Islet precursor cell (in vitro differentiated cells): ENCODE measurements at places on chromosomes 6 and 20.

- DNase-seq, result no peak
These were observed 19.3 kb upstream of the NEDD9 start for GRCh38 chr6:11251553-11252360.

DNA sequence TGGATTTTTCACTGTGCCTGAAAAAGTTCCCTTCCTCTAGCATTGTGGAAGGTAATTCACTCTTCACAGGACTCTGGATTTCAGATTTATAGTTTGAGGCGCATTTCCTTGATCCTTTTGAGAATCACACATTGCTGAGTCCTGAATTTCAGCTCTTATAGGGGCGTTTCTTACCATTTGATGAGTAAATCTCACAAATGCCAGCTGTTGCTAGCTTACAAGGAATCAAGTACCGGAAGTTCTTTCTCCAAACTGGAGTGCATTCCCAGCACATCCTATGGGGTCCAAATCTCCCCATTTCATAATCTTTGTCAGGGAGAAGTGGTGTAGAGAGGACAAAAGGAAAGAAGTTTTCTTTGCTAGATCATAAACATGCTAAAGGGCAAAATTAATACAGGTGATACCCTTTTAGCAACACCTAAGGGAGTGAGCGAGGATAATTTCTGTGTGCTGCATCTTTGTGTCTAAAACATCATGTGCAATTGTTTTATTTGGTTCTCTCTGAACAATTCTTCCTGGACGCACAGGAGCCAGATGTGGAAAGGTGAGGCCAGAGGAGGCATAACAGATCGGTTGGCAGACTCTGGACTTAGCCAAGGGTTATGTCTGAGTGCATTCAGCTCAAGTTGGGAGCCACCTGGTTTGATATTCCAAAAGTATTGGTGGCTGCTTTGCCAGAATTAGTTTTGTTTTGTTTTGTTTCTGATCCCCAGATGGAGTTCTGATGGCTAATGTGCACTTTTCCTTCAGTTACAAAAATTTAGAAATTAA is 37.4 kb upstream of the EYA2 start:
- DNase-seq, result no peak

DNA sequence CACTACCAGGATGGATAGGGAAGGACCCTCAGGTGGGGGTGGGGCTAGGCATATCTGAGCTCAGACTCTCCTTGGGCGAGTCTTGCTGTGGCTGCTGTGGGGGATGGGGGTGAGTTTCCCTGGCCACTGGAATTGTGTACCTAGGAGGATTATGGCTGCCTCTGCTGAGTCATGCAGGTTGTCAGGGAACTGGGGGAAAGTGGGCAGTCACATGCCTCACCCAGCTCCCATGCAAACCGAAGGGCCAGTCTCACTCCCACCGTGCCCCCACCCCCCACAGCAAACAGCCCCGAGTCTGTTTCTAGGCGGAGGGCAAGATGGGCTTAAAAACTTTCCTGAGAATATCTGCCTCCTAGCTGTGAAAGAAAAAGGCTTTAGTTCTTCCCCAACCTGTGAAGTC is 210.3 kb upstream of the FERMT1 start:
- no peak for DNase-seq

DNA sequence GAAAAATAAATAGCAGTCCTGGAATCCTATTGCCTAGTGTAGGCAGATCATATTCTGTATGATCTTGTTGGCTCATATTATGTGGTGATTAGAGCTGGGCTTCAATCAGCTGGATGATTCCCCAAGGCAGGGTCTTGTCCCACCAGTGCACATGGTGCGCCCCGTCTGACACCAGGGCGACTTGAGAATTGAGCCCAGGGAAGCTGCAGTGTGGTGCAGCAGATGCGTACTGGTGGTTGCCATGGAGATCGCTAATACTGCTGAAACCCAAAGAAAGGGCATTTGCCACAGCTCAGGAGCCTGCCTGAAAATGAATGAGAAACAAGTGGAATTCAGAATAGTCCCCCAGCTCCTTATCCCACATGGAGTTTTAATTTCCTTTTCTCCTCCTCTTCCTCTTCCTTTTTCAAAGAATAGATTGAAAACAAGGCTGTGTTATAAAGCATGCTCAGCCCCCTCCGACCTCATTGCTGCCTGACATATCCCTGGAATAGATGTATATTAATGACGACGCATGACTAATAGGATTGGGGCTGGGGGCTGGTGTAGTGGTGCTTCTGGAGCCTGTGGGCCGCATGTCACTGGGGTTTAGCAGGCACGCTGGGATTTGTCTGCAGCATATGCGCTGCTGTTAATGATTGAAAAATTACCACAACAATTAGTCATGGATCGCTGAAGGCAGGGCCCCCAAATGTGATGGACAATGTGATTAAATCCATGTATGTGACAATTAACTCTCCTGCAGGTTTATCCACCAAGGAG is 210.5 kb downstream of the FARS2 start:
- no peak for DNase-seq

DNA sequence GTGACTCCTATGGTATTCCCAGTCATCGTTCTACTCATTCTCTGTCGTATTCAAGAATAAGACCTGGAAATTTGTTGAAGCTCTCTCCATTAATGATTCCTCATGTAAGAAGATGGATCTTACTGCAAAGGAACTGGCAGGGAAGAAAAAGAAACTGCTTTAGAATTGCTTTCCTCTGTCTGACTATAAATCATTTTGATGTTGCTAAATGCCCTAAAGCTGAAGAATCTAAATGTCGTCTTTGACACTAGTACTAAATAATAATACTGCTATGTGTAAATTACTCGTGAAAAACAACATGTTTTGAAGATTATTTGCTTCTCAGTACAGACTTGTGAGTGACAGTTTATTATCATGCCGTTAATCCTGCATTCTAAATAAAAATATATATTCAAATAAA is 20.5 kb upstream of the MYLIP start:
- no peak for DNase-seq

DNA sequence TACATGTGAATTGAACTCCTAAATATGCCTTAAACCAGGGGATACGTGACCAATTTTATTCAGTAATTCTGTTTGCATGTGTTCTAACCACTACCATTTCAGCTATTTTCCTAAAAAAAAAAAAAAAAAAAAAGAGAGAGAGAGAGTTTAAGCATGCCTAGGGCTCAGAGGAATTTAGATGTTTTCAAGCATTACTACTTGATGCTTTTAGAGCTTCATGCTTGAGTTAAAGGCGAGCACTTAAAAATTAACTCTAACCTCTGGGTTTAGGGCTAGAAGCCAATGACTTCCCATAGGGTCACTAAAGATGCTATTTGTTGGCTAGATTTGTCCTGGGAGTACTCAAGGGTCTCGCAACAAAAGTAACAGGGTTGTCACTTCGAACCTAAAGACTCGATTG is 217.7 kb downstream of the ATXN1 start:
- DNase-seq, result no peak

GRCh38 chr6:31453259-31453658 is 44.7 kb upstream of the MICB start:
- DNase-seq, result no peak

GRCh38 chr6:13512900-13513299 is 25.5 kb upstream of the GFOD1 start:
- DNase-seq, result no peak

DNA sequence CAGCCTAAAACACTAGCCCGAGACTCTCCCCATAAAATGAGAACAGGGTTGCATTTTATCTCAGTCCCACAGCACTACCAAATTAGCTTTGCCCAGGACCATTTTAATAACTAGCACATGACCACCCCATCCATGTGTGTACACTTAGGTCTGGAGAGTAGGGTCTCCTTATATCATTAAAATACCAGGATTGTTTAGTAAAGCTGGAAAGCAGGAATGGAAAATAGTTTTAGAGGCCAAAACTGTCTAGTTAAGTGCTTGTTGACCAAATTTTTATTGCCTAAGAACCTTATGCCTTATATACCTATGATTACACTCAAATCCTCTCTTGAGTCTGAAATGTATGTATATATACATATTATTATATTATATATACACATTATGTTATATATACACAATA is 608.4 kb downstream of the HDGFL1 start:
- no peak for DNase-seq

- no peak for DNase-seq
These were observed 20.2 kb upstream of the PIM1 start for GRCh38 chr6:37149745-37150144.

DNA sequence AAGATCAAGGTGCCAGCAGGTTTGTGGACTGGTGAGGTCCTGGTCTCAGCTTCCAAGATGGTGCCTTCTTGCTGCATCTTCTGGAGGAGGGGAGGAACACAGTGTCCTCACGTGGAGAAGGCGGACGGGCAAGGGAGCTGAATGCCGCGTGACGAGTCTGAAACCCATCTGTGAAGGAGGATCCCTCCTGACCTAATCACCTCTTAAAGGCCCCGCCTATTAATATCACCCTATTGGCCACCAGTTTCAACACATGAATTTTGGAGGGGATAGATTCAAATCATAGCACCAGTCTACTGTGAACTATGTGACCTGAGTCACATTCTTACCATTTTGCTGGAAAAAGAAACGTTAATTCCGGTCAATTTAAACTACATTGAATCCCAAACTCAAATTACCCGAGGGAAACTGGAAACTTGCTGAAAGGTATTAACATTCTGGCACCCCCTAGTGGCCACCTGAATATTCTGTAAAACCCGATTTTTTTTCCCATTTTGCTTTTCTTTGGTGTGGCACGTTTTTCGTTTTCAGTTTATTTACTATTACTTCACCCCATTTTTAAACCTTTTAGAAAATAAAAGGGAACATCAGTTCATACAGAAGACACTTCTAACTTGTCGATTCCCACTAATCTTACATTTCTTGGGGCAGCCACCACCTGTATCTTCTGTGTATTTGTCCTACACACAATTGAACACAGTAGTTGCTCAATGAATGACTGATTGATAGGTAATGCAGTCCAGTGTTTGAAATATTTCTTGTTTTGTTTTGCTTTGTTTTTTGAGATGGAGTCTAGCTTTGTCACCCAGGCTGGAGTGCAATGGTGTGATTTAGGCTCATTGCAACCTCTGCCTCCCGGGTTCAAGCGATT is 17.9 kb upstream of the CCDC170 start:
- DNase-seq, result peak; percentile 54

DNA sequence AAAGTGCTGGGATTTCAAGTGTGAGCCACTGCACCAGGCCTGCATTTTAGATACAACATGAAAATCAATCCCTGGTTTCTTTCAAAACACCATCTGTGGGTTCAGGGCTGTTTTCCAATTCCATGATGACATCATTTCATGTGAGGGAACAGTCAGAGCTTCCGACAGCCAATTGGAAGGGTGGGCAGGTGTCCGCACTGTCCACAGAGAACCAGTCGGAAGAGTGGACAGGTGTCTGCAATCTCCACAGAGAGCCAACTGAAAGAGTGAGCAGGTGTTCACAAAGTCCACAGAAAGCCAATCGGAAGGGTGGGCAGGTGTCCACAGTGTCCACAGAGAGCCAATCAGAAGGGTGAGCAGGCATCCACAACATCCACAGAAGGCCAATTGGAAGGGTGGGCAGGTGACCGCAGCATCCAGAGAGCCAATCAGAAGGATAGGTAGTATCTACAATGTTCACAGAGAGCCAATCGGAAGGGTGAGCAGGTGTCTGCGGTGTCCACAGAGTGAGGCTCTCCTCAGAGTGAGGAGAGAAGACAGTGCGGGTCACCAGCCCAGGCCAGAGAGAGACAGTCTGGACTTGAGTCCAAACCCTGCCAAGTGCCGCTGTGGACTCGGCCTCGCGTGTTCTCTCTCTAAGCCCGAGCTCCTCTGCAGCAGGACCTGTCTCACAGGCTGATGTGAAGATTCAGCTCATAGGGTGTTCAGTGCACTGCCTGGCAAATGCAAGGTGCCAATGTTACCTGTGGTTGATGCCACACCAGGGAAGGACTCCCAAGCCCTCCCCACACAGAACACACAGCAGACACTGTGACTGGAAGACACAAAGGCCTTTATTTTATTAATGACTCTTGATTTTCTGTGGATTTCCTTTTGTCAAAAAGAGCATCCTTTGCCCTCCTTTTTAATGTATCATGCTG is 57.3 kb downstream of the DLL1 start:
- no peak for DNase-seq

DNA sequence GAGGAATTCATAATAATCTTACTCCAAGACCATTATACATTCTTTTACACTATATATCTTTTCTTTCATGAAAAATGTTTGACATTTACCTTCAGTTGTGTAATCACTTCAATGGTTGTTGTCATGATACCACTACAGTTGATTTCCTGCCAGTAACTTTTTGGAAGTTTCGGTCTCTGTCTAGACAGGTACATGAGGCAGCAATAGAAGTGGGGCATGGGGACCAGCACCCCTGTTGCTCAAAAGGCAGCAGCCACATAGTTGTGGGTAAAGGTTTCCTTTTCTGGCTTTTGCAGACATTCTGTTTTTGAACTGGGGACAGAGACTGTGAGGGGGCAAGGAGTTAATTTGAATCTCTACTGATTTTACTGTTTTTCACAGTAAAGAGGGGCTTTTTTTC is 14.1 kb downstream of the SAMD5 start:
- DNase-seq, result no peak

- no peak for DNase-seq
These were observed 13.6 kb downstream of the BPIFA2 start for GRCh38 chr20:33181482-33182093.

GRCh38 chr6:44074439-44074812 is 52.8 kb downstream of the MRPL14 start:
- peak; percentile 84 for DNase-seq

DNA sequence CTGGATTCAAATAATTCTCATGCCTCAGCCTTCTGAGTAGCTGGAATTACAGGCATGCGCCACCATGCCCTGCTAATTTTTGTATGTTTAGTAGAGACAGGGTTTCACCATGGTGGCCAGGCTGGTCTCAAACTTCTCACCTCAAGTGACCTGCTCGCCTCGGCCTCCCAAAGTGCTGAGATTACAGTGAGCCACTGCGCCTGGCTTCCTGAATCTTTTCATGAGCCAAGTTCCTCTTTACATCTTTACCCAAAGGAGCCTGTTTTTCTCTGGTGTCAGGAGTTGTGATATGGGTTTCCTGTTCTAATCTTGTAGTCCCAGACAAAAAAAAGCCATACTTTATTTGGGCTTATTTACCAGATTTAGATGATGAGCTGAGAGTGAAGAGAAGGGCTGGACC is 34.4 kb downstream of the PCNA start:
- no peak for DNase-seq

- DNase-seq, result peak; percentile 50
These were observed 4.4 kb upstream of the PXDC1 start for GRCh38 chr6:3755637-3756545.

GRCh38 chr6:21626756-21627155 is 33.2 kb downstream of the SOX4 start:
- DNase-seq, result no peak

DNA sequence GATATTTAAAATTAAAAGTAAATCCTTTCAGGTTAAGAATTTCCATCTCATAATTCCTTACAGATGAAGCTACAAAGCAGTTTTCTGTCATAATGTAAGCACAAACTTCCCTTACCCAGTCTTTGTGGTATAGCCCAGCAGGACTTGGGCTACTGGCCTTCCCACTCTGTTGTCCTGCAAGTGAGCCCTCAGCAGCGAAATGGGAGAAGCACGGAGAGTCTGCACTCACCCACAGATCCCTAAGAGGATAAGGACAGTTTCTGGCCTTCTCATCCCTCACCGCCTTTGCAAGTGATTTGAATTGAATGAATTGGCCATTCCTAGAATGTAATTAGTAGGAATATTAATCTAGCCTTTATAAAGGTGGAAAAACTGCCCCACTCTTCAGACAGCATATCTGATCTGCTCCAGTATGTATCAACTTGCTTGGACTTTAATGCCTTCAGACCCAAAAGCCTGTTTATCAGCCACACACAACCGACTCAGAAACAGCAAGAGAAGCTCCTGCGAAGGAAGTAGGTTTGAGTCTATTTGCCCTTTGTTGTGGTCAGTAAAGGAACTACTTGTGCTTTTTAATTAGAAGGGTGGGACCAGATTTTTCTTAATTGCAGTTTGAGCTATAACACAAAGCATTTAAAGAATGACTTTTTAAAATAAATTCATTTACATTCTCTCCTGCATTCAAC is 29.9 kb upstream of the PRDM1 start:
- DNase-seq, result no peak
